Posterior cingulate gyrus (tissue), 11 donors: ENCODE measurements at places on chromosomes 5 and 9.
A peak's percentile ranks its signal among the peaks of the same experiment; 100 is the strongest.

DNA sequence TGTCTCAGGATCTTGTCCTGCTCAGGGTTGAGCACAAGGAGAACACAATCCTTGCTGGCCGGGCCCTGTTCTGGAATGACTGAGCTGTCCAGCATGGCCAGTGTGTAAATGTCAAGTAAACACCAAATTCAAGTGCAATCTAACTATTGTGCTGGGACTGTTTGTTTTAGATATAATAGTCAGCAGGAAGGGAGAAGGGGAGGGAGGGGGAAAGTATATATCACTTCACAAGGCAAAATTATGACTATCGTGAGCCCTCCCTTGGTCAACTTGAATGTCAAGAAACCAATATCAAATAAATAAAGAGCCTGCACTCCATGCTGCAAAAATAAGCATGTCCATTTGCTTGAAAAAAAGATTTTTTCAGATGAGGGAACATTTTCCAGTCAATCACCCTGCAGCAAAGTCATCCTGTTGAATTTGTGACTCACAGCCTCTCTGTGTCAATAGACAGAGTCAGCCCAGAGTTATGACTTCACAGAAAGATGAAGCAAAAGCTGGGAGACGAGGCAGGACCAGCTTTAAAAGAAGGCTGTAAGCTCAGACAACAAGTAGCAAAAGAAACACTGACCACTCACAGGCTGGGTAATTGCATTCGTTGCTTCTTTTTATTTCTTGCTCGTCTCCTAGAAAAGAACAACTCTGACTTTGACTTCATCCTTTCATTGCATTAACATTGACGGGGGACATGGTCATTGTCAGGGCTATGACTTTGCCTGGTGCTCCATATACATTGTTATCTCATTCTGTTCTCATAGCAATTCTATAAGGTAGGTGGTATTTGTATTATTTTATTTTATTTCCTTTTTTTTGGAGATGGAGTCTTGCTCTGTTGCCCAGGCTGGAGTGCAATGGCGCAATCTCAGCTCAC, 15.3 kb upstream of the KLF4 start:
- no peak for DNase-seq

- DNase-seq = no peak
Observed at GRCh38 chr5:1827886-1828397, 26.7 kb downstream of the NDUFS6 start.

- DNase-seq = no peak
Observed at GRCh38 chr5:143170104-143170503, 233.4 kb downstream of the NR3C1 start.

DNA sequence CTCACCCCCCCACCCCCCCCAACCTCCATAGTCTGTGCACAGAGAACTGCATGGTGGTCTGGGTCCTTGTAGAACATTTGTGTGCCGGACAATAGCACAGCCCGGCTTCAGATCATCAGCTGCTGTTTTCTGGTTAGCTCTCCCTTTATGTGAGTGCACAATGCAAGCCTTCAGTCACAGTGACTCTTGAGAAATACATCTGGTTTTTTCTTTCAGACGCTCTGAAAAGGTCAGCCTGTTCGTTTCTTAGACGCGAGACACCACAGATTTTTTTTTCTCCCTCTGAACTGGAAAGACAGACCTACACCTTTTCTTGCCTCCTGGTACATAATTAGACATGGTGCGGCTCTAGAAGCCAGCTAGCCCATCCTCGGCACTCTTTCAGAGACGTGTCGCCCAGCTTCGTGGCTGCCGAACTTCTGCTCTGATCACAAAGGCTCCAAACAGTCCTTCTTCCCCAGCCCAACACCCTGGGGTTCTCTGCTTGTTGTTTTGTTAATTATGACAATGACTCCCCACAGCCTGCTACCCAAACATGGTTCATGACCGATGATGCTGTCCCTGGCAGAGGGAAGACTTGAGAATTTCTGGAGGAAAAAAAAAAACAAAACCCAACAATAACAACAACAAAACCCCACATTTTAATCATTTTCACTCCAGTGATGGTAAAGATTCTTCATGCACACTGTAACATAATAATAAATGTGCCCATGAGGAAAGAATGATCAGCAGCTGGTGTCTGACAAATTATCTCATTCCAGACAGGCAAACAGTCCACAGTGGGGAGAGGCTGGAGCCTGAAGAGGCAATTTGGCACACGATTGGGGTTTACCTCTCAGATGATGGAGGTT, 241.4 kb upstream of the ZNF462 start:
- peak; percentile 89 for DNase-seq

GRCh38 chr5:57082441-57083067, 91.3 kb upstream of the GPBP1 start:
- DNase-seq = no peak

GRCh38 chr9:3502560-3503398, 23.0 kb downstream of the RFX3 start:
- DNase-seq = no peak

GRCh38 chr9:106843371-106843770, 19.6 kb upstream of the ZNF462 start:
- DNase-seq = no peak

GRCh38 chr5:15606197-15606596, 106.2 kb downstream of the FBXL7 start:
- no peak for DNase-seq

- DNase-seq = no peak
Observed at GRCh38 chr9:25648116-25648515, 30.1 kb downstream of the TUSC1 start.

DNA sequence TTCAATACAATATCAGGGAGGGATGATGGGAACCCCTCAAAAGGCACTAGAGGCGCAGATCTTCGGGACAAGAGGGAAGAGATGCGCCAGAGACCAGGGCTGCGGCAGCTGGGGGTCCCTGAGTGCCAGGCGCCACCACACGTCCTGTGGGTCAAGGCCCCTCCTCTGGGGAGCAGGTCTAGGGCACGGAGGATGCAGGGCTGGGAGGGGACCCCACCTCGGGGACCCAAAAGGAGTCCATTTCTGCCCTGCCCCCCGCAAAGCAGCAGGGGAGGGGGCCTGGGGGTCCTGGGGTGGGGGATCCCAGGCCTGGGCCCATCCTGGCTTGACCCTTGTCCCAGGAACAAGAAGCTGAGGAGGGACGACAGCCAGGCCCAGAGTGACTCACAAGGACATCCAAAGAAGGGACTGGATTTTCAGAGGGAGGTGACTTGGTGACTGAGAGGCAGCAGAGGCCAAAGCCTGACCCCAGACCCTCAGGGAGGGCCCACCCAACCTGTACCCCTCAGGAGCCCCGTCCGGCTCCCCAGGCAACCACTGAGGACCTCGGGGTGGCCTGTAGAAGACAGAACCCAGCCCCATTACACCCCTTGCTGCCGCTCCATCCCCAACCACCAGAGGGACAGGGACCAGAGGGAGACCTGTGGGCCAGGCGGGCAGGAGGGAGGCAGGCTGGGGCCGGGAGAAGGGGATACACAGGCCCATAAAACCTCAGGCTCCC, 54.2 kb downstream of the LRSAM1 start:
- DNase-seq = no peak

- no peak for DNase-seq
Observed at GRCh38 chr9:91055845-91056244, 254.2 kb downstream of the SYK start.
